ENCODE measurements at places on chromosomes 12 and 14.

- DNase-seq = no peak
Measured at GRCh38 chr14:100374876-100375265, 51.7 kb downstream of the SLC25A47 start.

GRCh38 chr12:13536219-13536910 is 339.8 kb downstream of the EMP1 start:
- DNase-seq = no peak

DNA sequence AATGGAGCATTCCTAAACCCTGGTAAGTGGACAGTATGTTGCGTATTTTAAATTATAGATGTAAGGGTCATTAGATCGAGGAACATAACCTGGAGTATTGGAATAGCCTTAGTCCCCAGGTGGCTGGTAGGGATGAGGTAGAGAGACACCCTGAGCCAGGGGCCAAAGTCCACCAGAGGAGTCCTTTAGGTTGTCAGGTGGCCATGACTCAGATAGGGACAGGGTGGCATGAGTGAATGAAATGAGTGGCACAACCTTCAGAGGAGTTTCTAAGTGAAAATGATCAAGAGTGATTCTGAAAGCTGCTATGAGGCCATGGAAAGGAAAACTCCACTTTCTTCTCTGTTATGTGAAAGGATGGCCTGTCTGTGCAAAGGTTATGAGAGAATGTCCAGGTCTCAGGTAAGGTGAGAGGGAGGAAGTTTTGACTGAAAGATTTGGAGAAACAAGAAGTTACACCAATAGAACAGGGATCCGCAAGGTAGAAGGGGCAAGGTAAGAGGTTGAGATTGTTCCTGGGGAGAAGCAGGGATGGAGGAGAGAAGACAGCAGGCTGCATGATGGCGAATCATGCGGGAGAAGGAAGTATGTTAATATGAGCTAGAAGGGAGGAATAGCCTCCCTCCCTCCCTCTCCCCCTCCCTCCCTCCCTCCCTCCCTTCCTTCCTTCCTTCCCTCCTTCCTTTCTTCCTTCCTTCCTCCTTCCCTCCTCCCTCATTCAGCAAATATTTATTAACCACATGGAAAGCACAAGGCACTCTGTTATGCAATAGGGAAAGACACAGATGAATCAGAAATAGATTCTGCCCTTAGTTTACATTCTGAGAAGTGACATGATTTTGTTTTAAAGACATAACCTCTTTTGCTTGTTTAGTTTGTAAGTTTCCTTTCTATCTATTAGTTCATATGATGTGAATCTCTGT is 14.0 kb upstream of the RIPK3 start:
- DNase-seq = no peak

GRCh38 chr14:80446356-80446755 is 235.1 kb upstream of the DIO2 start:
- DNase-seq = no peak

DNA sequence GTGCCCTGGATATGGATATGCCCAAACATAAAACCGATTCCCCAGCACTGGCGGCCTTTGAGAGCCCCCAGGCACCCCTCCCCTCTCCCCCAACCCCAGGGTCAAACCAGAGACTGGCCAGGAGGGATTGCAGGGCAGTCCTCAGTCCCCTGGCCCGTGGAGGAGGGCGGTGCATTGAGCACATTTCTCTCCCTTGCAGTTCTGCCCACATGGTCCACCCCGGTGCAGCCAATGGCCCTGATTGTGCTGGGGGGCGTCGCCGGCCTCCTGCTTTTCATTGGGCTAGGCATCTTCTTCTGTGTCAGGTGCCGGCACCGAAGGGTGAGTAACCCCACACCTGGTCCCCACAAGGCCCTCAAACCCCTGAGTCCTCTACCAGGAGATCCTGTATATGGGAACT is 3.4 kb upstream of the GPR162 start:
- peak; percentile 94 for DNase-seq

DNA sequence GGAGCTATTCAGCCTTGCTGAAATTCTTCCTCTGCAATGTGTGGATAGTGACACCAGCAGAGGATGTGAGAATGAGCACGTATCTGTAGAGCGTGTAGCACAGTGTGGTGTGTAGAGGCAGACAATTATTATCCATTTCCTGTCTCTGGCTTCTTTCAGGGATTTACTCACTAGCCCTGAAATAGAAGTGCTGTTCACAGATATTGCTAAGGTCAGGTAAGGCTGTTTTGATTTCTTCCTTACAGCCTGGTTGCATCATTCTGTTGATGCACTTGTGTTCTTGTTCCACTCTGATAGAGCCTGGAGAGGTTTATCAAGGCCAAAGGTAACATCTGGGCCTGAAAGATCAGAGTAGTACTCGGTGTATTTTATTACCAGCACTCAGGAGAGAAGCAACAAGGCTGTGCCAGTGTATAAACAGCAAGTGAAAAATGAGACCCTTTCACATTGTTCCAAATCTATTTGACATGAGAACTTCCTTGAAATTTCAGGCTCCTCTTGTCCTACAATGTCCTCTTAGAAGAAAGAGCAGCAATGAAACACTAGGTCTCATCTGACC is 16.7 kb downstream of the ARG2 start:
- DNase-seq = no peak

DNA sequence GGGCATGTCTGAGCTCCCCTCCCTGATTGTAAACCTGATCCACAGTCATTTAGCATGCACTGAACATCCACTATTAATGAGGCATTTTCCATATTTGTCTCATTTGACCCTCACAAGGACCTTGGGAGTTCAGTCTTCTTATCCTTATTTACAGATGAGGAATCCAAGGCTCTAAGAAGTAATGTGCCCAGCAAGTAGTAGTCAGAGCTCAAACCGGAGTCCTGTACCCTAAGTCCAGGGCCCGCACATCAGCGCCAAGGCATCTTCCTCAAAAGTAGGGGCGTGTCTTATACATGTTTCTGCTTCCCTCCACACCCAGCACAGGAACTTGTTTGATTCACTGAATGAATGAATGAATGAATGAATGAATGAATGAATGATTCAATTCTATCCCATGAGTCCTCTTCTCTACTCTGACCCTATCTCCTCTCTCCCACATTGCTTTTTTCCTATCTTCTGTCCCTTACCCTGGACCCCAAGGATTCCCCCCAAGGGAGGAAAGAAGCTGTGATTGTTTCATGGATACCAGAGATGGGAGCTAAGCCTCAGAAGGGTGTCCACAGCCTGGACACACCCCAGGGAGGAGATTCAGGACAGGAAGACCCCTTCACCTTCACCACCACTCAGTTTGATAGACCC is 21.8 kb upstream of the KRT8 start:
- DNase-seq = no peak

- no peak for DNase-seq
Measured at GRCh38 chr12:102685172-102685571, 204.8 kb upstream of the IGF1 start.

- no peak for DNase-seq
Measured at GRCh38 chr14:54048311-54048710, 91.7 kb upstream of the BMP4 start.

DNA sequence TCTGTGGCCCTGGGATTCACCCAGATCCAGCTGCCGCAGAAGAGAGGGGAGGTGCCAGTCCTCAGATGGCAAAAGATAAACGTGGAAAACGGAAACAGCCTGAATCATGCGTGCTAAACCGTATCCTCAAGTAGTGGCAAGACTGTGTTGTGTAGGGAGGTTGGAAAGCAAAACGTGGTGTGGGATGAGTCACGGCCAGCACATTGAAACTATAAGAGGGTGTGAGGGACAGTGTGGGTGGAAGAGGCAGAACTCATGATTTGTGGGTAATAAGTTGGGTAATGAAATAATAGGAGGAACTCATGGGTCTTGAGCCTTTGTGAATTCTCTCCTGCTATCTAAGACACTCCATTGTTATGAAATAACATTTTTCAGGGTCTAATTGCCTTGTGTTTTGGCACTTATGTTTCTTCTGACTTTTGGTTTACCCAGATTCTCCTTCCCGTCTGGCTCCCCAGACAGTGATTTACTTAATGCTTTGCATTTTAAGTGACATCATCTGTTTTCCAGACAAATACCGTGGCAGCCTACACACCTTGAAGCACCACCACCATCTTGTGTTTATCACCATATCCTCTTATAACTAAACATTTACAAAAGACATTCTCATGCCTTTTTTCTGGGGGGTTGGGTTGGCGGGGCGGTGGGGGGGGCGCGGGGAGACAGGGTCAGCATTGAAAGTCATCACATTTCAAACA is 62.3 kb upstream of the PTCSC3 start:
- DNase-seq = no peak

DNA sequence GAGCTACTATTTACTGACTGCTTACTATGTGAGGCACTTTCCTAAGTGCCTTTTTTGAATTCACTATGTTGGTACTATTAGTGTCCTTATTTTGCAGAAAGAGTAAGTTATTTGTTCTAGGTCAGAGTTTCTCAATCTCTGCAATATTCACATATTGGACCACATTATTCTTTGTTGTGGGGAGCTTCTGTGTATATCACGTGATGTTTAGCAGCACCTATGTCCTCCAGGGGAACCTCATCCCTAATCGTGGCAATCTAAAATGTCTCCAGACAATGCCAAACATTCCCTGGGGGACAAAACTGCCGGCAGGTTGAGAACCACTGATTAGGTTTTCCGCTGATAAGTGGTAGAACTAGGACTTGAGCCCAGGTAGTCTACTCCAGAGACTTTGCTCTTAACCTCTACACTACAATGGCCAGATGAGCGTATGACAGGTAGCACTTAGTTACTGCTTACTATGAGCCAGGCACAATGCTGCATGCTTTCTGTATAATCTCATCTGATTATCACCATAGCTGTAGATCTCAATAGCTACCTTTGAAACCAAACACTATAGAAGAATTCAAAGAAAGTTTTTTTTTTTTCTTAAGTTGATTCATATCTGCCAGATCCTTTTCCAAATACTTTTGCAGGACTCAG is 38.9 kb downstream of the NELL2 start:
- DNase-seq = no peak
